ENCODE measurements at places on chromosomes 6 and 20.

GRCh38 chr6:19662911-19663310, 174.3 kb upstream of the ID4 start:
- no peak for DNase-seq

DNA sequence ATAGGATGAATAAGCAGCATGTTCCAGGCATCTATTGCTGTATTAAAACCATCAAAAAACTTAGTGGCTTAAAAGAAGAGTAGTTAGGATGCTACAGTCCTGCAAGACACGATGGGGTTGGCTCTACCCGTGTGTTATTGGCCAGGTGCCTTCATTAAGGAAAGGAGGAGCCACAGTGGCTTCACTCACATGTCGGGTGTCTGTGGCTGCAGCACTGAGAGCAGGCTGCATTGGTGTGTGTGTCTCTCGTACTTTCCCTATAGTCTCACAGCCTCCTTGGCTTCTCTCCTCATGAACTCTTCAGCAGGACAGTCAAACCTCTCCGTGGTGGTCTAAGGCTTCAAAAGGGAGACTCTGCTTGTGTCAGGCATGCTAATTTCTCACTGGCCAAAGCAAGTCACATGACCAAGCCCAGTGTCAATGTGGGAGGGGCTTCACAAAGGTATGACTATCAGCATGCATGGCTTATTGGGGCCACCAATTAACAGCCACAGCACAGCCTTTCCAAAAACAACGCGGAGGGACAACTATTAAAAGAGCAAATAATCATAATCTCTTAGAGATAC, 402.8 kb downstream of the KIF16B start:
- no peak for DNase-seq

- DNase-seq, result no peak
These were observed 3.8 kb downstream of the PRR3 start for GRCh38 chr6:30560930-30561329.

- DNase-seq, result no peak
These were observed 718.6 kb downstream of the QKI start for GRCh38 chr6:164133095-164133494.

GRCh38 chr6:71080826-71081225, 124.0 kb upstream of the B3GAT2 start:
- no peak for DNase-seq

DNA sequence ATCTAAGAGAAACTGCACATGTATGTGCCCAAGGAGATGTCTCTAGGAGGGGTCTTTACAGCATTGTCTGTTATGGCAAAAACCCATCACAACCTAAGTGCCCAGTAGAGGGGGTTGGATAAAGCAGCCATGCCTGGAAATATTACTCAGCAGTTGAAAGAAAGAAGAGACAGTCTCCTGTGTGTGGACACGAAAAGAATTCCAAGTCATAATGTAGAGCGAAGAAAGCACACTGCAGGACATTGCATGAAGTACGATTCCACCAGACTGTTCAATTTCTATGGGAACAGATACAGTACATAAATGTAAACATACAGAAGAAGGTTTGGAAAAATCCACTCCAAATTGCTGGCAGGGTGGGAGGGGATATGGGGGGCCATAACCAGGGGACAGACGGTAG, 7.3 kb upstream of the TGM2 start:
- no peak for DNase-seq

DNA sequence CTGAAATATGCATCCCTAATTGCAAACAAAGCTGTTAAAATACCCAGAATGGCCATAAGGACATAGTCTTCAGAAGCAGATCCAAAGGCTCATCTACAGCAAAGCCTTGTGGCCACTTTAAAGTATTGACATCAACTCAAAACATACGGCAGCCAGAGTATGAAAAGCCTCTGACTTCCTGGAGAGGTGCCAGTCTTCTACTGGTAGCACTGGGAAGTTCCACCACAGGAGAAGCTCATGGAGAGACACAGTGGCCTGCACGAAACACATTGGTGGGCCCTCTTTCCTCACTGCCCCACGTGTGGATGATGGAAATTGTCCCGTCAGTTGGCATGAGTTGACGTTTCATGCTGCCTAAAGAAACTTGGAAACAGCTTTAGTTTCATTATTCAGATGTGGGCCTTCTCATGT, 202.6 kb upstream of the HEY2 start:
- DNase-seq, result no peak

- DNase-seq, result no peak
These were observed 22.1 kb upstream of the ZNF184 start for GRCh38 chr6:27494987-27495385.

GRCh38 chr6:139313784-139314545, 22.2 kb upstream of the TXLNB start:
- DNase-seq, result no peak

GRCh38 chr20:14335052-14335451, 2.4 kb downstream of the FLRT3 start:
- DNase-seq, result no peak

DNA sequence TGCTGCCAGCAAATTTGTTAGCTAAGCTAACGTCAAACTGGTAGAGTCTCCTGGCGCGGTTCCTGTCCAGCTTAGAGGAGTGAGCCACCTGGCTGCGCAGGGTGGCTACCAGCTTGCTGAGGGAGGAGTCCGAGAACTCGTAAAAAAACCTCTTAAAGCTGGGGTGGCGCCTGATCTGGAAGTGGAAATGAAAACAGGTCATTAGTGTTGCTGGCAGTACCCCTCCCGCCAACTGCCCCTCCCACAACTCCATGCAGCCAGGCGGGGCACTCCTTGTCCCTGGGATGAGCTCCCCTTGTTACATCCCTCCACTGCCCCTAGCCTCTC, 17.3 kb downstream of the BNIP5 start:
- DNase-seq, result no peak

GRCh38 chr6:44524476-44525227, 137.1 kb downstream of the CDC5L start:
- DNase-seq, result no peak

- DNase-seq, result no peak
These were observed 108.6 kb upstream of the SLC2A12 start for GRCh38 chr6:134161041-134161440.

DNA sequence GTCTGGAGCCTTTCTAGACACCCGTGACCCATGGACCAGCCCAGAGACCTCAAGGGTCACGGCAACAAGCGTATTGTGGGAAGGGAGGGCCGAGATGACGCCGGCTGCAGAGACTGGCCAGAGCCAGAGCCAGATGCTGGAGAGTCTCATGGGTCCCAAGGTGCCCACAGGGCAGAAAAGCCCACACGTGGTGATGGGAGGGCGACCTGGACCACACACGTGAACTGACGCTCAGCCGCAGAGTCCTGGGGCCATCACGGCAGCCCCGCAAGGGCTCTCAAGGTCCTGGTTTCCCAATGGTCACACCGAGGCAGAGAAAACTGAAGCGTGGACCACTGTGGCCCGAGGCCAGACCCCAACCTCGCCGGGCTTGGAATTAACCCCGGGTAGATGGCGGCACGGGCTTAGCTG, 92.6 kb downstream of the YTHDF1 start:
- DNase-seq, result no peak

DNA sequence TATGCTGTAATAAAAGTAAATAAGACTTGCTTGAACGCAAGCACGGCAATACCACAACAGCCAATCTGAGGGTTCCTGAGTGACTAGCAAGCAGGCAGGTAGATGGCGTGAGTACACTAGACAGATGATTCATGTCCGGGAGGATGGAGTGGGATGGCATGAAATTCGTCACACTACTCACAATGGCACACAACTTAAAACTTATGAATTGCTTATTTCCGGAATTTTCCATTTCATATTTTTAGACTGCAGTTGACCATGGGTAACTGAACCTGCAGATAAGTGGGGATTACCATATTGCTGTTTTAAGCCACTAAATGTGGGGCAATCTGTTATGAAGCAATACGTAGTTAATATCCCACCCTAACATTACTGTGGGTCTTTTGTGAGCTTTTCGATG, 93.6 kb upstream of the NFATC2 start:
- no peak for DNase-seq

GRCh38 chr20:25510721-25511120, 74.6 kb downstream of the NINL start:
- no peak for DNase-seq

GRCh38 chr6:135185483-135185882, 4.4 kb downstream of the MYB start:
- DNase-seq, result no peak

DNA sequence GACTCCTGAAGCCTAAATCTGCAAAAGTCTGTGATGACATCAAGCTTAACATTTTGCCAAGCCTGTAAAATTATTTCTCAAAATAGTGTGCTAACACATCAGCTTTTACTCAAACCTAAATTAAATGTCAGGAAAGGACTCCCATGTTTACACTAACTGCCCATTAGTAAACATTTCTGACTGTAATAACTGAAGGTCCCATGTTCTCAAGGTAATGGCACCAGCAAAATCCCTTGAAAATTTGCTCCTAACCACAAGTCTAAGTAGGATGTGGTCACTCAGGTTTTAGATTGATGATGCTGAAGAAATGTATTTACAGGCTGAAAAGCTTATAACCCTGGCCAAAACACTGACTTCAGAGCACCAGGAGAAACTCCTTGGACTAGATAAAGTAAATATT, 33.0 kb downstream of the BACH2 start:
- no peak for DNase-seq

DNA sequence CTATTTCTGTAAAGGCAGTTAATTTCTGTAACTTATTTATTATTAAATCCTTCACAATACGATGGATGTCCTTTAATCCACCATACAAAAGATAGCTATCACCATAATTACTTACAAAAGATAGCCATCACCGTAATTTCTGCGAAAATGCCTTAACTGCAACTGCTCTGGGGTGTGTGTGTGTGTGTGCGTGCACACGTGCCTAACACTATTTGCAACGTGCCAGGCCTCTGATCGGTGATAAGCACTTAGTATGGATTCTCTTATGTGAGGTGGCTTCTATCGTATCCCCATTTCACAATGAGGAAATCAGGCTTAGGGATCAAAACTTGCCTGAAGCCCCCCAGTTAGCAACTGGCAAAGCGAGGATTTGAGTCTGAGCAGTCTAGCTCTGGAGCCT, 67.1 kb upstream of the RBM24 start:
- DNase-seq, result no peak

GRCh38 chr20:47501116-47501481, 588 bp upstream of the NCOA3 start:
- no peak for DNase-seq

GRCh38 chr6:51472745-51473487, 614.5 kb downstream of the PKHD1 start:
- DNase-seq, result no peak
